Inflammatory macrophage treated with lipopolysaccharide for 1 hour (primary cell): ENCODE measurements at places on chromosomes 3 and 15.
A peak's percentile ranks its signal among the peaks of the same experiment; 100 is the strongest.

DNA sequence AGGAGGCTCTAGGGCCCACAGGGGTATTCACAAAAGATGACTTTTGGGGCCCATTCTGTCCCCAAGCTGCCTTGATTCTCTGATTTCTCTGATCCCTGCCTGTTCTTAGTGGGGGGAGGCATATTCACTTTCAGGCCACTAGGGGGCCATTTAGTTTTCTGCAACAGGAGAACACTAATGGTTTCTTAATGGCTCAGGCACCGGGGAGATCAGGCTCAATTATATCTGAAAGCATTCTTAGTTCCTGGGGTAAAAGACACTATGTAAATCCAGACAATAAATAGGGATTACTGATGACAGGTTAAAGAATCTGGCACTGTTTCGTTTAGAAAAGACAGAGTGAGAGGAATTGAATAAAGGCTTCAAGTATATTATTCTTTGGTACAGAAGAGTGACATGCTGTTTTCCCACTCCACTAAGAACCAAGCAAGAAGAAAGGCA is 2.5 kb upstream of the INAFM2 start:
- peak; percentile 59 for DNase-seq

GRCh38 chr3:55309336-55309735 is 177.8 kb downstream of the WNT5A start:
- DNase-seq, result no peak

DNA sequence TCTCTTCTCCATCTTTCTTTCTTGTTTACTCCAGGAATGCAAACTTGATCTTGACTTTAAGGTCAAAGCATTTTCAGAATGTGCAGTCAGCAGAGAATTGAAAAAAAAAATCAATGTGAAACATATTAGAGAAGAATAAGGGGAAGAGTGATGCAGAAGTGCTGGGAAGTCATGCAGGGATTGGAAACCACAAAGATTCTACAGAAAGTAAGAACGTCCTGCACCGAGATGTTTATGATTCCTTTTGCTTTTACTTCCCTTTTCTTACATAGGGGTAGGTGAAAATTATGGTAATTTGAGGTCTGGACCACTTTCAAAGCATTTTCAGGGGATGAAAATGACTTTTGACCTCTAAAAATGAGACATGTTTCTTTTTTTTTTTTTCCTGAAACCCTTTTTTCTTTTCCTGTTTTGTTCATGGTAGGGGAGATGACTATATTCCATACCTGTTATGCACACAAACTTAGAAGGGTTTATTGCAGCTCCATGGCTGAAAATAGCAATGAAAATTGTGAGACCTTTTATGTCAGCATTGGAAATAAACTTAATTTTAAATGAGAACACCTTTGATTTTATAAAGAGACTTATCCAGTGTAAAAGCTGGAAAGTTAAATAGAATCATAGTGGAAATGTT is 623.5 kb upstream of the TBL1XR1 start:
- peak; percentile 45 for DNase-seq

DNA sequence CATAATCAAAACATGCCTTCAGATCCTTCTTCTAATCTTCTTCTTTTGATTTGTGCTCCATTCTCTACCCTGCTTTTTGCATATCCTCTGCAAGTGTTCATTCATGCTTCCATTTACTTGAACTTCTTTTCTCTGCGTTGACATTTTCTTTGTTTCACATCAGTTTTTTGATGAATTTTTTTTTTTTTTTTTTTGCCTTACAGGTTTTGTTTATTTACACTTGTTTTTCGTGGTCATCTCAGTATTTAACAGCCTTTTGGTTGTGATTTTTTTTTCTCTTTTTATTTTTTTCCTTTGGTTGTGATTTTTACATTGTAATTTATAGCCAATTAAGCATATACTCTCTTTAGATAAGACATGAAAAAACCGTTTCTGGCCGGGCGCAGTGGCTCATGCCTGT is 11.8 kb upstream of the SHQ1 start:
- DNase-seq, result no peak

GRCh38 chr3:116316771-116317170 is 128.5 kb downstream of the LSAMP start:
- DNase-seq, result no peak

DNA sequence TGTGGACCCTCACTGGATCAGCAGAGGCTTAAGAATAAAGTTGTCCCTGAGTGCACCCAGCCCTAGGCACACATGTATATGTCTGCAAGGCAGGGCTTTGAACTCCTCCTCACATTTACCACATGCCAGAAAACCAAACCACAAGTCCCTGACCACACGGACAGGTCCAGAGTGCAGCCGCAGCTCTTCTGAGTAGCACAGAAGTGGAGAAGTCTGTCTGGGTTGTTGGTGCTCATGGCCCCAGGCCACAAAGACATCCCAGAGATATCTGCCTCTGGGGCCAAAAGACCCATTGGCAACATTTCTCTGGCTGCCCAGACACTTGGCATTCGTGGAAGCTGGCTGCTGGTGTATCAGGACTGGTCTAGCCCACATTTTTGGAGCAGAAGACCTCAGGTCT is 17.4 kb downstream of the SUSD5 start:
- DNase-seq, result no peak

DNA sequence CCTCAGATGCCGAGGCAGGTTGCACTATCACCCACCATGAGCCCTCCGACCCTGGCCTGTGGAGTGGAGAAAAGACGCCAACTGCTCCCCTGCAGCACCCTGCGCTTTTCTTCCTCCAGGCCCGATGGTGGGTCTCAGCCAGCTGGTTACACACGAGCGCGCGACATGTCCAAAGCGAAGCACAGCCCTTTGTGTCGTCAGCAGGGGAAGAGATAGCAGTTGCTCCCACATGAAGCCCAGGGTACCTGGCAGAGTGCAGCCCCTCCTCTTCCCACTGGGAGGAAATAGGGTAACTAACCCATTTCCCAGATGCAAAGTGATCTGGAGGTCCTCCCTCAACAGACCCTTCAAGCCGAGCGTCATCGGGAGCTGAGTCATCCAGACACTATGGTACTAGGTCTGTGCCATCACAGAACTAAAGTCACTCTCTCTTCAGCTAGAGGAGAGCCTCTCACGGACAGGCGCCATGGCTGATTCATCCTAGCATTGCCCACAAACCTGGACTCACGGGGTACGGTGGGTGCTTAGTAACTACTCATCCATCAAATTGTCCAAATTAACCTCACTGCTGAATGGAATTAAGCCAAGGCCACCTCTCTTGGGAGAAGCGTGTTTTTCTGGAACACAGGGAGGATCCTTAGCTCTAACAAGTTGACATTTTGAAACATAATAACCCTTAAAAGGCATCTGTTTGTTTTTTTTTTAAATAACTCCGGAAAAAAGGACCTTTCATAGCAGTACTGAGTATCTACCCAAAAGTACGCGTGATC is 45.2 kb upstream of the BDH1 start:
- no peak for DNase-seq
